NCI-H510A (cell line): ENCODE measurements at places on chromosomes 13 and 19.
A peak's percentile ranks its signal among the peaks of the same experiment; 100 is the strongest.

- DNase-seq = no peak
Measured at GRCh38 chr13:84607261-84608013, 725.2 kb upstream of the SLITRK1 start.

GRCh38 chr13:59954601-59955000 lies 209.1 kb downstream of the DIAPH3 start:
- no peak for DNase-seq

- DNase-seq = peak; percentile 48
Measured at GRCh38 chr13:25468325-25469168, 96.8 kb downstream of the ATP8A2 start.

DNA sequence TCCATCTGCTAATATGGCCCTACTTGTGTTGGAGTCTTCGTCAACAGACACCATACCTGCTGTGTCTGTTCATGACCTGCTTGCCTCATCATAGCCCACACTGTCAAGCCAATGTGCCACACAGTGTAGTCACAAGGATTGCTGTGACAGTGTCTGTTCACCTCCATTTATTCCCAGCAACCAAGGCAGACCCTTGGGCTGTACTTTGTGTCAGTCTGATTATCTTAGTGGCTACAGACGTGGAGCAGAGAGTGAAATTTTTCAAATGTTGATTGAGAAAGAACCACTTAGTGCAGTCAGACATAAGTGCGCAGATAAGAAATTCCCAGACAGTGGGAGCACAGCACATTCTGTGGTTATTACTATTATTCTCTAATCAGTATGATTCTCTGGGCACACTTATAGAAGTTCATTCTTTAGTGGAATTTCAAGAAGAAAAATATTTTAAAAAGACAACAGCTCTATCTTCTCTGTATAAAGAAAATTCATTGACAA lies 184.6 kb downstream of the GPC6 start:
- no peak for DNase-seq

- DNase-seq = no peak
Measured at GRCh38 chr13:67227131-67227983, 2.8 kb downstream of the PCDH9 start.

GRCh38 chr19:11663181-11663591 lies 65.9 kb downstream of the ZNF627 start:
- DNase-seq = no peak
